Effector memory CD4-positive, alpha-beta T cell (primary cell): ENCODE measurements at places on chromosomes 12 and 14.

- no peak for DNase-seq
Observed at GRCh38 chr14:60622210-60622916, 26.9 kb downstream of the SIX1 start.

DNA sequence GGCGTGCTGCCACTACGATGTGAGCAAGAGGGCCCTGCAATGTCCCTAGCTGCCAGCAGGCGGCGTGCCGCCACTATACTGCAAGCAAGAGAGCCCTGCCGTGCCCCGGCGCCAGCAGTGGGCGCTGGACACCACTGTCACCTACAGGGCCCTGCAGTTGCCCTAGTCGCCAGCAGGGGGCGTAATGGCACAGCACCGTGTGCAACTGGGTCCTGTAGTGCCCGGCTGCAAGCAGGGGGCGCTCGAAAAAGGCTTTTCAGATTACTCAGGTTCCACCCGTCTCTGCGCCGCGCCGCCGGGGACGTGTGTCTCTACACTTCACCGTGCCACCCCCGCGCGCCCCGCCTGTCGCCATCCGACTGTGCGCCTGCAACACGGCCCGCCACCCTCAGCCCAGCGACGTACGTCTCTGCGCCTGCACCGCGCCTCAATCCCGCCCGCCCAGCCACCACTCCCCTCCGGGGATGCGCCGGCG lies 1356.9 kb downstream of the TMEM121 start:
- DNase-seq, result no peak

- DNase-seq, result no peak
Observed at GRCh38 chr14:53954551-53955228, 1.9 kb downstream of the BMP4 start.

DNA sequence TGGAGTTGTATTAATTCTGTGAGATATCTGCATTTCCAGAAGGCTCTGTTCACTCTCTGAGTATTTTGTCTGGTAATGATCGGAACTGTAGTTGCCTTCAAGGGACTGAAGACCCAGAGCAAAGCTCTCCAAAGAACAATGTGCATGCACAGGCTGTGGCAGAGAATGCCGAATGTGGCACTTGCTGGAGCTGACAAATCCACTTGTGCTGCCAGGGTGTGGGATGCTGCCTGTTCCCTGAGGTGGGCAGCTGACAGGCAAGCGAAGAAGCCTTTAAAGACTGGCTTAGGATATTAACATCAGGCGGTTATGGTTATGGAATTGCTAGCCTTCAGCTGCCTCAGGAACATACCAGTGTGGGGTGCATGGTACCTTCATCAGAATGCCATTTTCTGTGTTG lies 419.9 kb upstream of the ATP2B1 start:
- no peak for DNase-seq

DNA sequence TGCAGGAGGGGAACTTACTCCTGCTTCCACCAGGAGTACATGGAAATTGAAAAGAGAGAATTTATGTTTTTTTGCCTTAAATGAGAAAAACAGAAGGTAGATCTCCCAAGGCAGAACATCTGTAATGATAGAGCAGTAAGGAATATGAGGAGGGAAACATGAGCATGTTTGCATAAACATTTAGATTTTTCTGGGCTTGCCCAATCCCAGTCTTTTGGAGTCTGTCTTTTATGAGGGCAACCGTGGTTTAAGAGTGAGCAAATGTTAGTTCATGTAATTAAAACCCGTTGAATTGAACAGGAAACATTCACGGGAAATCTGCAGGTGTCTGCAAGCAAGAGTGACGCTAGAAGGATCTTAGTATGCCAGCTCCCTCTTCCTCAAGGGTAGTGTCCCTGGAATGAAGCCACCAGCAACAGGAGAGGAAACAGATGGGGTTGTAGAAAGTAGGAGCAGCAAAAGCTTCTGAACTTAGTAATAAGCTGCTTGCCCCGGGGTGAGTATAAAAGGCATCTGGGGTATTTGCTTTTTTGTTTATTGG lies 79.3 kb downstream of the ARF6 start:
- no peak for DNase-seq

GRCh38 chr14:92625213-92625612 lies 111.6 kb downstream of the RIN3 start:
- no peak for DNase-seq

DNA sequence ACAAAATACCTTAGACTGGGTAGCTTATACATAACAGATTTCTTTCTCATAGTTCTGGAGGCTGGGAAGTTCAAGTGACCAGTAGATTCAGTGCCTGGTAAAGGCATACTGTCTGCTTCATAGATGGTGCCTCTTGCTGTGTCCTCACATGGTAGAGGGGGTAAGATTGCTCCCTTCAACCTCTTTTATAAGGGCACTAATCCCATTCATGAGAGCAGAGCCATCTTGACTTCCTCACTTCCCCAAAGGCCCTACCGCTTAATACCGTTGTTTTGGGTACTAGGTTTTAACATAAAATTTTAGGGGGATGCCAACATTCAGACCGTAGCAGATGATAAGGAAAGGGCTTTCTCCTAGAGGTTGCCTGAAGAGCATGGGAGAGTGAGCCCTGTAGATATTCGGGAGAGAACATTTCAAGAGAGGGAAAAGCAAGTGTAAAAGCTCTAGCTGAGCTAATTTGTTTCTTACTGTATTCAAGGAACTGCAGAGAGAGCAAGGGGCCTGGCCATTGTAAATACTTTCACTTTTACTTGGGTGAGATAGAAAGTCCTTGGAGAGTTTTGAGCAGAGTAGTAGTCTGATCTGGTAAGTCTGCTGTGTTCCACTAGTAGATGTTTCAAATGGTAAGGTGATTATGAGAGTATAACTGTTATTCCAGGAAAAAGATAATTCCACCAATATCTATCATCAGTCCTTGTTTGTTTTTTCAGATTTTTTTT lies 27.3 kb downstream of the FRS2 start:
- no peak for DNase-seq

DNA sequence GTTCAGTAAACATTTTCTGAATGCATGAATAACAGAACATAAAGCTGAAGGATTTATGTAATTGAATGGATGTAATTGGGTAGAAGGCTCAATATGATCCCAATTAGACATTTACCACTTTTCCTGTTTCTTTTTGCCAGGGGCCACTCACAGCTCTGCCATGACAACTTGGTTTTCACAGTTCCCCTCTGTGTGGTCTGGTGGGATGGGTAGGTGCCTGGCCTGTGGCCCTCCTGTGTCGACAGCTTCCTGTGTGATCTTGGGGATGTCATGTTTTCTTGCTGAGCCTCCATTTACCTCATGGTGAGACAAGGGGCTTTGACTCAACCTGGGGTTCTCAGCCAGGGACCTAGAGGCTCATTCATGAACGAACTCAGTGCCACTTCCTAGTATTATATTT lies 12.6 kb upstream of the SERPINA10 start:
- DNase-seq, result no peak

DNA sequence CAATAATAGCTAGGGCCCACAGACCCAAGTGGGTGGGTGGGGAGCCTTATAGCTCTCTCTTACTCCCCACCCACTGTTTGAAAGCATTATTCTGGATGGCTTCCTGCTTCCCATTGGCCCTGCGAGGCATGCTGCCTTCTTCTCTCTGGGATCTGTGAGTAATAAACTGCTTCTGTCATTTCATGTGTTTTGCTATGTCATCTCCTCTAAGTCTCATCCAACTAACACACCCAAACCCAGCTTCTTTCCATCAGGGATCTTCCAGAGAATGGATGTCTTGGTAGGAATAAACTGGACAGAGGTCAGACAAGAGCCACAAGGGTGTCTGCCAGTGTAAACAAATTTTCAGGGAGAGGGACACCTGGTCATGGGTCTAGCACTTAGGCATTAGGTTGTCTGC lies 66.4 kb upstream of the BDKRB2 start:
- DNase-seq, result no peak

DNA sequence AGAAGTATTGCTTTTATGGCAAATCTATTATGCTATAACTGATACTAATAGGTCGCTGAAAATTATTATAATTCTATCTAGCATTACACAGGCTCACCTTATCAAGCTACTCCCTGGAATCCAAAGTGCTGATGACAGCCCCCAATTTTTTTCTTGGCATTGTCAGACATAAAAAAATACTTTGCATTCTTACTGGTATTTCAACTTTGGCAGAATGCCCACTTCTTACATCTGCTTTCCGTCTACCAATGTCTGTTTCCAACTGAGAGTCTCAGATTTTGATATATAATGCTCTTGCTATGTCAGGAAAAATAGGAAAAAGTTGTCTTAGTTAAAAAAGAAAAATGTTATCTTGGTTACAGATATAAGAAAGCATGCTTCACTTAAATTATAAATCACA lies 615.4 kb downstream of the C12orf50 start:
- no peak for DNase-seq

- DNase-seq, result no peak
Observed at GRCh38 chr14:89325299-89325883, 91.6 kb downstream of the FOXN3 start.

DNA sequence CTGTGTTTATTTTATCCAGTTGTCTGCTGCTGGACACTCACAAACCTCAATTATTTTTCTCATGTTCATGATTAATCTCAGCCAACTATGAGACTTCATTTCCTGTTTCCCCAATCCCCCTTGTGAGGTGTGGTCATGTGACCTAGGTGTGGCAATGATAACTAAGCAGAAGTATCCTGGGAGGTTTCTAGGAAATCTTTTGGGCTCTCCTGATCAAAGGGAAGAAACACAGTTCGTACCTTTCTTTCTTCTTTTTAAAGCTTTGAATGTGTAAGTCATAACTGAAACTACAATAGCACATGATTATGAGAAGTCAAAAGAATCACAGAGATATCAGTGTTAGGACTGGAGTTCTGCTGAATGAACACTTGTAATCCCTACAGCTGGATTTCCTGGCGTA lies 34.4 kb upstream of the MANSC4 start:
- no peak for DNase-seq

DNA sequence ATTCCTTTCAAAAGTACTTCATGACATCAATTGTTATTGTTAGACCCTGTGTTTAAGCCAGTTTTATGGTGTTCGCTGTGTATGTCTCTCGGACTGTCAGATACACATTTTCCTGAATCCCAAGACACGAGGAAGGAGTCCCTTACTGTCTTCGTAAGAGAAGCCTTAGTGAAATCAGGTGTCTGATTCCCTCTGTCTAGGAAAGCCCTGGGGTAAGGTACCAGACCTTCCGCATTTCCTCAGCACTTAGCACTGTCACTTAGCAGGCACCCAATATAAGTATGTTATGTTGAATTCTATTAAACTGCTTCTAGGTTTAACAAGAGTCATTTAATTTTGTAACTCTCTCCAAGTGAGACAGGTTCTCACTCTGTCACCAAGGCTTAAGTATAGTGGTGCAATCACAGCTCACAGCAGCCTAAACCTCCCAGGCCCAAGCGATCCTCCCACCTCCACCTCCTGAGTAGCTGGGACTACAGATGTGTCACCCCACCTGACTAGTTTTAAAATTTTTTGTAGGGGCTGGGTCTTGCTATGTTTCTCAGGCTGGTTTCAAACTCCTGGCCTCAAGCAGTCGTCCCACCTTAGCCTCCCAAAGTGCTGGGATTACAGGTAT lies 111.0 kb downstream of the BBS10 start:
- no peak for DNase-seq

DNA sequence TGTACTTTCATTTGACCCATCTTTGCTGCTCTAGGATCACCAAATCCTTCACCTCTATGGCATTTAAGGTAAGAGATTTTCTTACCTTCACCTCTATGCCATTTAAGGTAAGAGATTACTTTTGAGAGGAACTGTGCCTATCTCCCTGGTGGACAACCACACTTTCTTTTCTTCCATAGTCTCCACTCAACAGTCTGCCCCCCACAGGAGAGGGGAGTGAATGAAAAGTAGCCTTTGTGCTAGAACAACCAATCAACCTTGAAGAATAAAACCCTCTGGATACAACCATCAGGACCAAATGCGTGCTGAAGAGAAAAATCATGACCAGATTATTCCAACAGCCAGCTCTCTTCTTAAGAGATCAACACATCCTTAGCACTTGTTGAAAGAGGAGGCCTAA lies 258.6 kb upstream of the TMPO start:
- DNase-seq, result no peak

DNA sequence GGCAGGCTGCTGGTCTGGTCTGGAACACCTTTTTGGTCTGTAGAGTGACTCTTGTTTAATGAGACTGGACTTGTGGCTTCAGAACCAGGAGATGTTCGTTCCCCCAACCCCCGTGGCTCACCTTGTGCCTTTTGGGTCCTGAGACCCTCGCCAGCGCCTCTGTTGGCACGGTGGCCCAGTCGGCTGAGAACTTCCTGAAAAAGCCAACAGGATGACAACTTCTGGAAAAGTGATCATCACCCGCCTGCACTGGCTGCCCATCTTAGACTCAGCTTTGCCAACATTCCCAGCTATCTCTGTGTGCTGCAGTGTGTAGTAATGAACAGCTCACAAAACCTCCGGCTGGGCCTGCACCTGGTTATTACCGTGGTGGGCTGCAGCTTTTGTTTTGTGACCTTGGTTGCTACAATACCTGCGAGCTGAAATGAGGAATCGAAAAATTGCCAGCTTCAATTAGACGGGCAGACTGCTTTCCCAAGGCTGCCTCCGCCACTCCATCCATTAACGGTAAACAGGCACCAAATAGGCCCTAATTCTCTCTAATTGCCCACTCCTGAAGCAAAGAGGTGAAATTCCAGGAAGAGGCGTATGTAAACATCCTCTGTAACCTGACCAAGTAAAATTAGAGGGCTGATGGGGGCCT lies 16.0 kb downstream of the MEG3 start:
- no peak for DNase-seq

DNA sequence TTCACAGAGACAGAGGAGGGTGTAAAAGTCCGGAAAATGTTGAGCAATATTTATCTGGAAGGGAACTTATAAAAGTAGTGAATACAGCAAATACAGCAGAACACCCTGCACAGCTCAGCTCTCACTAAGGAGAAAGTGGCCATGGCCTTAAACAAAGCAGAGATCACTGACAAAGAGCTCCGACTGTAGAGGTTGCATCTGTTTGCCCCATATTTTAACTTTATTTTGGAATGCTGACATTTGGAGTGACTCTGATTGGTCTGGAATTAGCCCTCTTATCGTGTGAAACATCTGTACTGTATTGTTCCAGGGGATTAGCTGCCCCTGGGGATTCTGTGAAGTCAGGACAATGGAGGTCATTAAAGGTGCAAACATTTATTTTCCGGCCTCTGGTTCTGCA lies 1275.7 kb upstream of the FLRT2 start:
- DNase-seq, result no peak

DNA sequence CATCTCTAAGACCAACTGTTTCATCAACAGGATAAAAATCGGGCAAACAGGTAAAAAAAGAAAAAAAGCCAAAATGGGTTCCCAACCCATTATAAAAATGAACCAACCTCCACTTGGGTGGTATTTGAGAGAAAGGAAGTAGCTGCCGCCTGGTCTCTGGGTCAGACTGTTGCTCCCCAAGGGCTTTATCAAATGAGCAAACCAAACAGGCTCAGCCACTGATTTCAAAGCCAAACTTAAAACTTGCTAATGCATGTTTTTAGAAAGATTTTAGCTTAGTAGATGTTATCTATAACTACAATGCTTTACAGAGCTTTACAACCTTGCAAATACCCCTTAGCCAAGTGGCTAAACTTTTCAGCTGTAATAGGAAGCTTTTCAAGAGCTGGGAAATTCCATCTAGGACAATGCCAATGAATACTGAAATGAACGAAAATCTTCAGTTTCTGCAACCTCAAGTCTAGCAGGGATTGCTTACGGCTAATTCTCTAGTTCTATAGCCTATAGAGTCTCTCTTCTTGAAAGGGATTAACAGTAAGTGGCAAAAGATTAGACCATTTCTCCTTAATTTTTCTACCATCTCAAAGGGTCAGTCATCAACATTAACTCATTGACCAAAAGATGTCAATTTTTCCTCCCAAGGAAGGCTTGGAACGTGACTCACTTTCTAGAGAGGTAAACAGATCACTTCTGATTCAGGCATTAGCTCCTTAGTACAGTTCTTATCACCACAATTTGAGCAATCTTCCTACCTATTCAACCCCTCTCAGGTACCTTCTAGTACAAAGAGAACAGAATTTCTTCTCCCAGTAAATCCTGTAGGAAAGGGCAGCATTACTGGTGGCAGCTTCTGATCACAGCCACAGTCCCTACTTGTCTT lies 4.2 kb downstream of the PPM1H start:
- no peak for DNase-seq
